ENCODE measurements at places on chromosomes 7 and 10.
A peak's percentile ranks its signal among the peaks of the same experiment; 100 is the strongest.

- DNase-seq, result no peak
These were observed 174.6 kb upstream of the ITGB1 start for GRCh38 chr10:33132626-33133025.

DNA sequence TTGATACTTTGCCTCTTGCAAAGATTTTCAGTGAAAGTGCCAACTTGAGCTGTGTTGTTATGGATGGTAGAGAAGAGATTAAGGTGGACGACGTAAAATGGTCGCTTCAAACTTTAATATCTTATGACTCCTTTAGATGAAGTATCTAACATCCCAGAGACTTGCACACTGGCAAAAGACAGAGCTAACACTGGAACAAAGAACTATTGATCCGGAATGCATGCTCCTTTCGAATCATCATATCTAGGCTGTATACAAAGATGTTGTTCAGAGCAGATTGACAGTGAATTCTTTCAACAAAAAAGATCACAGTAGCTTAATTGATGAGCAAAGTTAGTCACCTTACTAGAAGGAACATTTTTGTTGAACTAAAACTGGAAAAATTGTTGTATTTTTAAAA, 592.7 kb downstream of the NXPH1 start:
- DNase-seq, result no peak

DNA sequence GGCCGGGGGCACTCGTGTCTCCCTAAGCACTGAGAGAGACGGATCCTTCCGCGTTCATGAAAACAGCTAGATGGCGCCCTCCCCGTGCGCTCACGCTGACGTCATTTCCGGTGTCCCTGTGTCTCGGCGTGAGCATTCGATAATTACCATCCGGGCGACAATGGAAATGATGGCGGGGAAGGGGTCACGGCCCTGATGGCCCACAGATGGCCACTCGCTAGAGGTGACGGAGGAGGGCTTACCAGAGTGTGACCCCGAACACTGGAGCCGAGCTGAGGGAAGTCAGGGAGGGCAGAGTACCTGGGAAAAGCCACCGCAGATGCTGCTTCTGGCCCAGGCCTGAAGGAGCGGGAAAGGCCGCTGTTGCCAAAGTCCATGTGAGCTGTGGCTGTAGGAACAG, 222.9 kb downstream of the TCERG1L start:
- DNase-seq, result no peak

DNA sequence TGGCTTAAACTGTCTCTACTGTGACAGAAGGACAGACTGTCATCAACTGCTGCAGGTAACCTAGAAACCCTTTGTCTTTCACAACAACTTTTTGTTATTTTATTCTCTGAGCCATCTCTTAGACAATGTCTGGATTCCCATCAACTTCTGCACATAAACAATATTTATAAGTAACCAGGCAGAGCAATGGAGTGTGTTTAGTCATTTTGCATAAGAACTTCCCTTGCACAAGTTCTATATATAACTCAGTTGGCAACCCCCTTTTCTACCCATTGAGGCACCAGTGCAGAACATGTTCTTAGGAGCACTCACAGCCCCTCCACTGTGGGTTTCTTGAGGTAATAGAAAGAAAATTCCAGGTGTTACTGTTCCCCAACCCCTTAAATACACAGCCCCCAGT, 65.0 kb upstream of the IL6 start:
- DNase-seq, result no peak

- no peak for DNase-seq
These were observed 74.1 kb downstream of the DNAH11 start for GRCh38 chr7:21616796-21617436.

GRCh38 chr10:71212318-71213126, at the start of gene UNC5B:
UNC5B (plus strand) TSS chr10:71212570; CDS start chr10:71212986, 416 bp downstream.
- peak; percentile 93 for DNase-seq

GRCh38 chr7:158602041-158602440, 14.4 kb upstream of the PTPRN2 start:
- DNase-seq, result no peak

- DNase-seq, result no peak
These were observed 421.1 kb upstream of the SEMA3C start for GRCh38 chr7:81339946-81340345.

GRCh38 chr7:10472115-10472514, 501.6 kb upstream of the PHF14 start:
- no peak for DNase-seq

DNA sequence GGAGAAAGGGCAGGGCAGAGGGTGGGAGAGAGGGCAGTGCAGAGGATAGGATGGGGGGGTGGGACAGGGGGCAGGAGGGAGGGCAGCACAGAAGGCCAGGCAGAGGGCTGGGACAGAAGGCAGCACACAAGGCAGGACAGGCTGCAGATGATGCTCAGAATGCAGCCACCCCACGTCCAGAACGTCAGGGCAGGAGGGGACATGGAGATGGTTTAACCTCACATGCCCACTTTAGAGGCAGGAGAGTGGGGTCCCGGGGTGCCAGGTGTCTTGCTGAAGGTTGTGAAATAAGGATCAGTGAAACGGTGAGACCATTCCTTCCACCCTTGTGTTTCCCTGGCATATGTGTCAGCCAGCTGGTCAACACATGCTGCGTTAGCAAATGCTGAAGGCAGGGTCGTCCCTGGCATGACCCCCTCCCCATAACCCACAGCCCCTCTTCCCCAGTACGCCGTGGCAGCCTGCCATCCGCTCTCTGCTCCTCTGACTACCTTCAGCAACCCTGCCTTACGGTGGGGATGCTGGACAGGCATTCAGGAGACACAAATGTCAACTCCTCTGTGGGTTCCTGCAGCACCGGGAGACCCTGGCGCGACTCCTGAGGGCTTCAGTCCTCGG, 592.1 kb downstream of the DNAJB6 start:
- no peak for DNase-seq

DNA sequence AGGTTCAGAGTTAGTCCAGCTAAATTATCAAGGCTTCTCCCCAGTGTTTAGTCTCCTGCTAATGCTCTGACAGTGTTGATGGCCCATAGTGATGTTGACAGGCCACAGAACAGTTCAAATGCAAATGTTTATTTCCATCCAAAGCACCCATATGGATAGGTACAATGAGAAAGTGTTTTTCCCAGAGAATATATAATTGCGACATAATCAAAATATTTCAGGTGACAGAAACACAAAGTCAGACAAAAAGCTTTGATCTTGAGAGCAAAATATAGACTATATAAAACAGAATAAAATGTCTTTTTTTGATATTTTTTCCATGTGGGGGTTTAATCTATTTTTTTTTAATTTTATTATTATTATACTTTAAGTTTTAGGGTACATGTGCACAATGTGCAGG, 642.3 kb upstream of the SEMA3D start:
- no peak for DNase-seq

DNA sequence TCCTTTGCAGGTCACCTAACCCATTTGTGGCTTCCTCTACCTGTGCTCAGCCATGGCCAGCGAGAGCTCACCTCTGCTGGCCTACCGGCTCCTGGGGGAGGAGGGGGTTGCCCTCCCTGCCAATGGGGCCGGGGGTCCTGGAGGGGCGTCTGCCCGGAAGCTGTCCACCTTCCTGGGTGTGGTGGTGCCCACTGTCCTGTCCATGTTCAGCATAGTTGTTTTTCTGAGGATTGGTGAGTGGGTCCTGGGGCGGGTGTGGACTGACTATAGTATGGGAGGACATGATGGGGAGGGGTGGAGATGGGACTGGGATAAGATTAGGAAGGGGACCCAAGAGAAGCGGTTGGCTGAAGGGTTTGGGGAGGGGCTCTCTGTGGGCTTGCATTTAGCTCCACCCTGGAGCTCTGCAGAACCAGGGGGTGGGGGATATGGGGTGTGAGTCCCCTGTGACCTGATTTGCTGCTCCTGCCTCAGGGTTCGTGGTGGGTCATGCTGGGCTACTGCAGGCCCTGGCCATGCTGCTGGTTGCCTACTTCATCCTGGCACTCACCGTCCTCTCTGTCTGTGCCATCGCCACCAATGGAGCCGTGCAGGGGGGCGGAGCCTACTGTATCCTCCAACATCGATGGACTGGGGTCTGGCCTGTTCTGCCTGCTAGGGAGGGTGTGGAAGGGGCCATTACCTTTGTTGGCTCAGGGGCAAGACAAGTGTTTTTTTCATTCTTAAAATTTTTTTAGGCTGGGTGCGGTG, 1.8 kb downstream of the SLC12A9 start:
- no peak for DNase-seq

DNA sequence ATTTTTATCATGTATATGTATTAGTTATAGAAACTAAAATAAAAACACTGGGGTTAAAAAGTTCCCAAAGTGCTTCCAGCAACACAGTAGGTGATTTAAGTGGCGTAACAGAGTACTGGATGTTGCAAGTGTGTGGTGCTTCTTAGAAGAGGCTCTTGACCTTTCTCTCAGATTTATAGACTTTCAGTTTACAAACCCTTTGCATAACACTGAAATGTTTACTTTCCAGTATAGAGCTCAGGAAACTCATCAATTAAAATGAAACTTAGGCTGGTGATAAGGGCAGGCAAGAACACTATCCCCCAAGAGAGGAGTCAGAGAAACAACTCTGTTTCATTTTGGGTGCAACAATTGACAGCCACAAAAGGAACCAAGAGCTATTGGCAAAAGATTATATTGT, 27.5 kb upstream of the SMC3 start:
- no peak for DNase-seq

DNA sequence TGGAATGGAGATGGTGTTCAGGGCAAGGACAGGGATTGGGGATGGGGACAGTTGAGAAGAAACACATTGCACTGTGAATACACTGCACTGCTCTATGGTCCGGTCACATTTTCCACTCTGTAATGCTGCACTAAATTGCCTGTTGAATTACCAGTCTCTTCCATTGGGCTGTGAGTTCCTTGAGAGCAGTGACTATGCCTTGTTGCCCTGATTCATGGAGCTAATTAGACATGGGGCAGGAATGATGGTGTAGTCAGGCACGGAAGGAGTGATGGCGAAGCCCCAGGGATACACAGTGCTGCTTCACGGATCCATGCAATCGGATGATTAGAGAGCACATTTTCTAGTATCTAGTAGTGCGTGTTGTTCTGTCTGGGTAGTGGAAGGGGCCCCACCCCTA, 25.4 kb upstream of the GPAM start:
- DNase-seq, result no peak

DNA sequence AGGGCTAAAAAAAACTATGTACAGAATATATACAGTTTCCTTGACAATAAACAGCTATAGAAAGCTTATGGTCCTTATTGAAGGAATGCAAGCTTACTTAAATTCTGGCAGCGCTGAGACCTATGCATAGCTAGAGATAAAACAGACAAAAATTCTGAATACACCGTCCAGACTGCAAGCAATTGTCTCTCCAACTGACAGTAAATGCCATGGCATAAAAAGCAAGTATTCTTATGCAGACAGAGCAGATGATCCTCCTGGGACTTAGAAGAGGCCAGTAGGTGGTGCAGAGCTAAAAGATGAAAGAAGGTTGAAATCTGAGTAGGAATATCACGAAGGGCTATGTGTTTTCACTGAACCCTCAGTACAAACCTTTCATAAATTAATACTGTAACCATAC, 157.0 kb upstream of the CACNA2D1 start:
- DNase-seq, result no peak

GRCh38 chr7:107582875-107583274, 2.8 kb downstream of the BCAP29 start:
- no peak for DNase-seq

- DNase-seq, result no peak
These were observed 88.4 kb upstream of the GPR22 start for GRCh38 chr7:107381453-107381852.

DNA sequence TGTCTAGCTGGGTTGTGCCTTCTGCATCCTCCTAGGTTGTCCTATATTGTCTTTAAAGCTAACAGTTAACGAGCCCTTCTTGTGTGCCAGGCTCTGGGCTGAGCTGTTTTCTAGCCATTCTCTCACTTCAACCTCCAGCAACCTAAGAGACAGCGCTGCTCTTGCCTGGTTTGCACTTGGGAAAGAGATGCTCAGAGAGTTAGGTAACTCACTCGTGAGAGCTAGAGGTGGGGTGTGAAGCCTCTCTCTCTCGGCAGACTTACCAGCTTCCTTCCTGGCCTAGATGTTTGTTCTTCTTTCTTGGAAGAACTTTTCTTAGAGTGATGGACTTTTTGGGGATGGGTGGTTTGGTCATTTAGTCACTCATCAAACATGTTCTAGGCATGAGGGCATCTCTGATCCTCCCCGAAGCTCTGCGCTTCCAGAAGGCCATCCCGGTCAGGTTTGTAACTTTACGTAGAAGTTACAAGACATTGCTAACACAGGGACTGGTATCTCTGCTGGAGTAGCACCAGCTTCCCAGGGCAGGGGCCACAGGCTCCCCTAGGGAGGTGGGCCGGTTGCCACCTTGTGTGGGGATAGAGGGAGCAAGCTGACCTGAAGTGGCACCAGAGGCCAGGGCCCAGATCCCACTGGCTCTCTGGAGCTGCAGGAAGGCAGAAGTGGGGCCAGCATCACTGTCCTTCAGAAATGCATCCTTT, 14.3 kb downstream of the TSPAN15 start:
- no peak for DNase-seq

DNA sequence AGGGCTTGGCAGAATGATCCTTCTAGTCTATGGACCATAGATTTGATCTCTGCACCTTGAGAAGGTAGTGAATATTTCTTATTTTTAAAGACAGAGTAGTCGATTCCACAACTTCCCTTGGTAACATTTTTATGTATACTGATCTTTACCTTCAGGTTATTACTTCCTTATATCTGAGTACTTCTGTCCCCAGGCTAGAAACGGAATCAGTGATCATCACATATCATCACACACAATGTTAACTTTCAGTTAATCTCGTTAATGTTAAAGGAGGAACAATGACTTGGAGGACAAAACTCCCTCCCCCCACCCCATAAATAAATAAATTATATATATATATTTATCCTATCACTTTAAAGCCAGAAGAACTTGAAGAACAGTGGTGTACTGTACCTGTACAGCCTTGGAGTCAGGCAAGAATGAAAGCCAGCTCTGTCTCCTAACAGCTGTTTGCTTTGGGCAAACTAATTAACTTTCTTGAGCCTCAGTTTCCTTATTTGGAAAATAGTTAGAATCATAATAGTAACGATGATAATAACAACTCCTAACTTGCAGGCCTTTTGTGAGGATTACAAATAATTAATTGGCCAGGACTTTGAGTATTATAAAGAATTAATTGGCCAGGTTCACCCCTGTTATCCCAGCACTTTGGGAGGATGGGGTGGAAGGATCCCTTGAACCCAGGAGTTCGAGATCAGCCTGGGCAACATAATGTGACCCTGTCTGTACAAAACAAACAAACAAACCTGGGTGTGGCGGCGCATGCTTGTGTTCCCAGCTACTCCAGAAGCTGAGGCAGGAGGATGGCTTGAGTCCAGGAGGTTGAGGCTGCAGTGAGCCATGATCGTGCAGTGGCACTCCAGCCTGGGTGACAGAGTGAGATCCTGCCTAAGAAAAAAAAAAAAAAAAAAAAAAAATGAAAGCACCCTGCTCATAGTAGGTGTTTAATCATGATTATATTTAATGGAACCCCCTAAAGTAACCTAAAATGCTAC, 63.5 kb downstream of the SAMD9 start:
- DNase-seq, result no peak

- DNase-seq, result no peak
These were observed 189.3 kb downstream of the CUX1 start for GRCh38 chr7:102006695-102007094.
